ENCODE measurements at places on chromosomes 1 and 21. TPM values are rescaled to one million over a fixed set of nuclear protein-coding genes. Genes with fewer than 3 reads are reported as not detected.

The CNKSR1 gene
- total RNA-seq = 4.0 TPM

The RPE65 gene
- total RNA-seq = not detected

The OR2M3 gene
- total RNA-seq = not detected

The SSR2 gene
- total RNA-seq = 193 TPM

The IFI16 gene
- 112 TPM for total RNA-seq

GRCh38 chr21:28675331-28676041 is 317.2 kb downstream of the LTN1 start:
- no peak overlapping the region for H3K4me3 ChIP-seq
- H3K27me3 ChIP-seq = no peaks in the 10 kb centered on the region
- no peak overlapping the region for H3K27ac ChIP-seq
- no peaks in the 10 kb centered on the region for H3K4me1 ChIP-seq
- no peak for DNase-seq

GRCh38 chr1:111846842-111847241 is 91.1 kb downstream of the DDX20 start:
- H3K4me1 ChIP-seq = no peaks in the 10 kb centered on the region
- no peak overlapping the region for H3K27ac ChIP-seq
- H3K27me3 ChIP-seq = no peaks in the 10 kb centered on the region
- H3K36me3 ChIP-seq = no peaks in the 10 kb centered on the region
- H3K4me3 ChIP-seq = no peak overlapping the region

GRCh38 chr1:96498744-96499340 is 222.7 kb upstream of the PTBP2 start:
- H3K4me1 ChIP-seq = no peaks in the 10 kb centered on the region
- H3K36me3 ChIP-seq = no peaks in the 10 kb centered on the region
- H3K4me3 ChIP-seq = no peak overlapping the region
- no peak for DNase-seq

GRCh38 chr21:42350318-42350910 is 380 bp downstream of the TFF2 start:
- no peaks in the 10 kb centered on the region for H3K36me3 ChIP-seq
- no peaks in the 10 kb centered on the region for H3K4me1 ChIP-seq
- H3K27ac ChIP-seq = no peak overlapping the region
- DNase-seq = no peak
- H3K4me3 ChIP-seq = no peak overlapping the region

- H3K4me1 ChIP-seq = no peaks in the 10 kb centered on the region
- H3K4me3 ChIP-seq = no peak overlapping the region
- no peak overlapping the region for H3K27ac ChIP-seq
- no peaks in the 10 kb centered on the region for H3K27me3 ChIP-seq
Observed at GRCh38 chr1:207345644-207346477, 24.4 kb downstream of the CD55 start.

DNA sequence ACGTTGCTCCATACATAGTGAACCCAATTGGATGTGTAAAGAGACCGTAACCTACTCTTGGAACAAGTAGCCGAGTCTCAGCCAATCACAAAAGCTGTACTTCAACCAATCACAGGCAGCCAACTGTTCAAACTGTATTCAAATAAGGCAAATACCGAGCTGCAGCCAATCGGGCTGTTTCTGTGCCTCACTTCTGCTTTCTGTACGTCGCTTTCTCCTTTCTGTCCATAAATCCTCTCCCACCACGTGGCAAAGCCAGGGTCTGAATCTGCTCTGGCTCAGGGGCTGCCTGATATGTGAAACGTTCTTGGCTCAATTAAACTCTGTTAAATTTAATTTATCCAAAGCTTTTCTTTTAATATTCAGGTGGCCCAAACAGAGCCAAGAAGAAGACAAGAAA is 210.3 kb downstream of the URB2 start:
- H3K27me3 ChIP-seq = no peaks in the 10 kb centered on the region
- H3K4me1 ChIP-seq = no peaks in the 10 kb centered on the region
- no peak for DNase-seq

DNA sequence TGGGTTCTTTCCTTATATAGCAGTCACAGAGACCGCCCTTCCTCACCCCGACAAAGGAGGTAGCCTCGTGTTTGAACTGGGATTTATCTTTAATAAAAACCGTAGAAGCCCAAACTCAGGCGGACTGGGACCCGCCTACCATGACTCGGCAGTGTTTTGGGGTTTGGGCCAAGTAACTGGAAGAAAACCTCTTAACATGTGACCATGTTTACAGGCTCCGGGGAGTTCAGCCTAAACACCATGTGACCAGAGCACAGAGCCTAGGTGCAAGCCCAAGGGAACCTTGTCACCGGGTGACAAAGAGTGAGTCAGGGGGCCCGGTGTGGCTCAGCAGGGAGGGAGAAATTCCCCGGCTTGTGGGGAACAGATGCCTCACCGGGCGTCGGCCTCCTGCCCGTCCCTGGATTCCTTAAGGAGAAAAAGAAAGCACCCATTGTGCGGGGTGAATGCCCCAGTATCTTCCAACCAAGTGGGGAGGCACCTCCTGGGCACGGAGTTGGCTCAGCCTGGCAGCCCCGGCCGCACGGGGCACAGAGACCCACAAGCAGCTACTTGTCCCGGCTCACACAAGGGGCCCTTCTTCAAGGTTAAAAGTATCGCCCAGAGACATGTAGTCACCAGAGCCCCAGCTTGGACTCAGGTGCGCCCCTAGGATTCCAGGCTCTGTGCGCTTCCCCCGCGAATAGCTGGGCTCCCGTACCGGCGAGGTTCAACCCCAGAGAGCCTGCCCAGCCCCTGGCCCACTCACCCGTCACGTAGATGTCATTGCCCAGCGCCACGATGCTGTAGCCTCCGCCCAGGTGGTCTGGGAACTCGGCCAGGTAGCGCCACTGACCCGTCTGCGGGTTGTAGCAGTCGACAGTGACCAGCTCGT is 1.4 kb downstream of the KLHL21 start:
- peaks cover 20% of the 10 kb centered on the region for H3K36me3 ChIP-seq
- H3K4me3 ChIP-seq = peak overlapping the region; percentile 95
- peak; percentile 63 for DNase-seq
- peak overlapping the region; percentile 95 for H3K27ac ChIP-seq

DNA sequence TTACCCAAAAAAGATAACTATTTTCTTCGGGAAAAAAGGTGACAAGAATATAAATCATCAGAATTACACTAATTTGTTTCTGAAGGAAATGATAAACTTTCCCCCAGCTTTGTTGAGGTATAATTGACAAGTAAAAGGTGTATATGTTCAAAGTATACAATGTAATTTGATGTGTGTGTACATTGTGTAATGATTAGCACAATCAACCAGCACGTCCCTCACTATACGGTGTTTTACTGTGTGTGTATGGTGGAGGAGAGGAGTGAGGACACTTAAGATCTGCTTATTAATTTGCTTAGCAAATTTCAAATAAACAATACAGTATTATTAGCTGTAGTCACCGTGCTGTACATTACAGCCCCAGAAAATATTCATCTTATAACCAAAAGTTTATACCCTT is 77.7 kb downstream of the CAMTA1 start:
- no peak for DNase-seq
- H3K36me3 ChIP-seq = peaks cover 11% of the 10 kb centered on the region
- H3K4me3 ChIP-seq = no peak overlapping the region
- no peaks in the 10 kb centered on the region for H3K27me3 ChIP-seq
- no peaks in the 10 kb centered on the region for H3K4me1 ChIP-seq
- H3K27ac ChIP-seq = no peak overlapping the region

GRCh38 chr21:37267269-37268185 is at the start of gene VPS26C:
Gene VPS26C, minus strand, starts transcription at chr21:37267334. Its CDS starts 40 bp downstream, at chr21:37267294.
- peaks cover 11% of the 10 kb centered on the region for H3K4me1 ChIP-seq
- H3K4me3 ChIP-seq = peak within 1 kb of the TSS; percentile 92
- H3K36me3 ChIP-seq = no peaks in the 10 kb centered on the region
- peak; percentile 95 for DNase-seq
- peak within 1 kb of the TSS; percentile 98 for H3K27ac ChIP-seq

GRCh38 chr1:202589190-202589930 is 120.9 kb downstream of the SYT2 start:
- peaks cover 52% of the 10 kb centered on the region for H3K4me1 ChIP-seq
- no peaks in the 10 kb centered on the region for H3K36me3 ChIP-seq
- H3K27ac ChIP-seq = peak overlapping the region; percentile 72

DNA sequence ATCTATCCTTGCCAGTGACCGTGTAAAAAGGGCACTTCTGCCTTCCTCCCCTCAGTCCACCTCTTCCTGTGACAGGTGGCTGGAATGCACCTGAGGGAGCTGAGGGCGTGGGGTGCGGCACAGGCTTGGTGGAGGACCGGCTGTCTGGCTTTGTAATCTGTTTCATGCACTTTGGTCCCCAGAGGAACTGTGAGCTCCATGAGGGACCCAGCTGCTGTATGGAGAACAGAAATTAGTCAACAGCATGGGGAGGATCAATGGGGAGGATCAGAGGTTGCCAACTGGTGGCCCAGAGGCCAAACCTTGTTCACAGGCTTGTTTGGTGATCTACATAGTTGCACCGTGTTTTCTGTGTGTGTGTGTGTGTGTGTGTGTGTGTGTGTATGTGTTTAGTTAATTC is 19.0 kb upstream of the LUZP1 start:
- H3K4me3 ChIP-seq = no peak overlapping the region
- H3K36me3 ChIP-seq = no peaks in the 10 kb centered on the region
- H3K4me1 ChIP-seq = peaks cover 4% of the 10 kb centered on the region

DNA sequence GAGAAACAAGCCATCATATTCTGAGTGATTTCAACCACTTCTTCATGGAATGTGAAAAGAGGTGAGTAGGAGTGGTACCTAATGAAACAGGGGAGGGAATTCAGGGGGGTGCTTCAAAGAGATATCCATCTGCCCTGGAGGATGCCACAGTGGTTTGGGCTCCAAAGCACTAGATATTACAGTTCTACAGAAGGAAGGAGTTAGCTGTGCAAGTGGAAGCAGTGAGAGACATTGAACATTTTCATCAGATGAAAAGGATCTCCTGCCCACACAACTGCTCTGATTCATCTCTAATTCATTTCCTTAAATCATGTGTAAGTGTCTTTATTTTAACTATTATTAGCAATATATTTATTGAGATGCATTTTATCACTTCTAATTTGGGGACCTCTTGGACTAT is 2.8 kb upstream of the RGS5 start:
- no peaks in the 10 kb centered on the region for H3K27me3 ChIP-seq
- H3K27ac ChIP-seq = no peak overlapping the region
- H3K4me3 ChIP-seq = no peak overlapping the region
- H3K4me1 ChIP-seq = no peaks in the 10 kb centered on the region
- H3K36me3 ChIP-seq = no peaks in the 10 kb centered on the region
- no peak for DNase-seq

Data from tibial nerve (tissue), 4 donors.